ENCODE measurements at places on chromosomes 11 and 22.

DNA sequence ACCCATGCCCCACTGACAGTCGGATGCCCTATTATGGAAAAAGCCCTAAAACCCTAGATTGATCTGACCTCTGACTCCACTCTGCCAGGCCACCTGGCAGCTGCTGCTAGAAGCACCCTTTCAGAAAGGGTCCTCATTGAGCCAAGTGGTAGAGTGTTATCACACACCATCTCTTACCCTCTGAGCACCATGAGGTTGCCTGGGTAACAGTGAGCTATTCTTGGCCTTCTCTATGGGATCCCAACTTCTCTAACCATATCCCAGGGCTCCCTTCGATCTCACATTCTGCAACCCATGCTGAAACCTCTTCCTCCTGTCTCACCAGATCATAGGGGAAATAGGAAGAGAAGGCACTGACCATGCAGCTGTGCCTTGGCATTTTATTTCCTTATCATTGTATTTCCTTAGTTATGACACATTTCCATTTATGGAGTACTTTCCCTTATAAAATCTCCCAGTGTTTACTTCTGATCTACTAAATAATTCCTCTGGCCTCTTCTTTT is 52.7 kb downstream of the MPPED2 start:
- DNase-seq = no peak

DNA sequence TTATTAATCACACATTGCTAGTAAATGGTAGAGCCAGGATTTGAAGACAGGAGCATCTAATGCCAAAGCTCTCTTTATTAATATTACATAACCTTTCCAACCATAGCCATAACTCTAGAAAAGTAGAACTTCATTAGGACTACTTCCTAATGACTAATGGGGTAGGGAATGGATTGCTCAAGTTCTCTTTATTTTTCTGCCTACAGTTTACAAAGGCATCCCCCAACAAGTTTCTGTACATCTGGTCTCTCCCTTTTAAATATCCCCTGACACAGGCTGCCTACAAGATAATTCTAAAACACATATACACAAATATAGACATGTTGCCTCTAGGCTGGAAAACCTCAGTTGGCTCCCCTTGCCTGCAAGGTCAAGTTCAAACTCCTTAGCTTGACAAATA is 534.9 kb downstream of the SOX6 start:
- DNase-seq = no peak

DNA sequence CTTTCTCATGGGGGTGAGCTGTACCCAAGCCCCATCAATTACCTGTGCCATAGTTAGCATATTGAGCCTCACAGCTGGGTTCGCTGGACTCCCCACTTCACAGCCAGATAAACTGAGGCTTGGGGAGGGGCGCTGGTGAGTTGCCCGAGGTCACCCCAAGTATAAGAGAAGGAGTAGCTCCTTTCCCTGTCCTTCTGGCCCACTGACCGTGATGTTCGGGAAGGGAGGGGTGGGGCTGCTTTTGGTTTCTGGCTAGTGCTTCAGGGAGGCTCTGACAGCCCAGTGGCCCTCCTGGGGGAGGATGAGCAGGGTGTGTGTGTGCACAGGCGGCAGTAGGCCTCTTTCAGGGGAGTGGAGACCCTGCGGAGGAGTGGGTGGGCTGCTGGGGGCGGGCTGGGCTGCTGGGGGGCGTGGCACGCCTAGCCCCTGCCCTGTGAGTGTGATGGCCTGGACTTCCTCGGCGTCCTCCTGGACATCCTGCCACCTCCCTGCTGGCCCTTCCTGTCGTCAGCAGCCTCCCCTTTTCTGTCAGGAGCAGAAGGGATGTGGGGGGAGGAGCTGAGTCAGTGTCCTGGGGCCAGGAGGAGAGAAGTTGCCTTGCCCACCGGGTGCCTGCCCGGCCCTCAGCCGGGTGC is 50.3 kb downstream of the TRIOBP start:
- no peak for DNase-seq

DNA sequence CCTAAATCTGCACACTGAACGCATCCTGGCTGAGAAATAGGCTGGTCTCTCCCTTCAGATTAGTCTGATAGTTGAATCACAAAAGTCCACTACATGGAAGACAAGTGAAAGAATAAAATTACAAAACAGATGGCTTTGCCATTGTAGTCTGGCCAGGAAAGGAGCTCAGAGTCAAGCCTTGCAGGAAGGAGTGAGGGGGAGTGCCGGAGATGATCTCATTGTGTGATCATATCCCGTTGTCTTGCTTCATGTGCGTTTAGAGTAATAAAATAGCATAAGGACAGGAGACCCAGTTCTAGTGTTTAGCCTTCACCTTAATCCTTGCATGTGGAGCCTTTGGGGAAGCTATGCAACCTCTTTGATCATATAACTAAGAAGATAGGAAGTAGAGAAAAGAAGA is 666.7 kb upstream of the RAG2 start:
- no peak for DNase-seq

DNA sequence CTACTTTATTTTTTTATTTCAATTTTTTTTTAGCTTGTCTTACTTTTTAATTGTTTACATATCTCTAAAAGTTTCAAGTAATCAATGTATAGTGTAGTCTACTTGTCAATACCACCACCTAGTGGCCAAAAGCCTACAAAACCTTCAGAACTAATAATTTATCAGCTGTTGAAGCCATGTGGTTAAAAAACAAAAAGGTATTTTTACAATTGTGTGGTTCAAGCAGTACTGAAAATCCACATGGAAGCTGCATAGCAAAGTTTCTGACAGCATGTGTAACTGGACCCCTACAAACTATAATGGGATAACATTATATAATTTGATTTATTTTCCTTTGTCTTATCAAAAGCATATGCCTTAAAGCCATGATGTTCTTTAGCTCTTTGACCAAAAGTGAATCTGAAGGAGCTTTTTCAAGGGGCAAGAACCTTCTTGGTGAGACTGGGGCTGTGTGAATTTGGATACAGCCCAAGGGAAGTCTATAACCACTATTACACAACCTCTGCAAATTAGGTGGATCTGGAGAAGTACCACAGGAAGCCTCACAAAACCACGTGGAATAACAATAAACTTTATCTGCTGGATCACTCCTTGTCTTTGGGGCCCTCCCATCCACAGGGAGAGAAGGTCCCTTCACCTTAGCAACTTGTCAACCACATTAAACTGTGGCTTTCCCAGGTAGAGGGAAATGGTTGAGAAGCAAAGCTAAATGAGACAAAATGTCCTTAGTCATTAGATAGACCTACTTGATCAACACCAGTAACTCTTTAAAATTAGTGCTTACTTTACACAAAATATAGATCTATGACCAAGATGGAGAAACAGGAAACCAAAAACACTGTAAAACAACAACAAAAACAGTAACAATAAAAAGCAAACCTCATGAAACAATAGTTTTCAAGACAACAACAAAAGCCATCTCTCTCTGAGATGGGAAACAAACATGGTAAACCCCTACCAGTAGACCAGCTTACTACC is 9.9 kb downstream of the NARS2 start:
- peak; percentile 17 for DNase-seq

DNA sequence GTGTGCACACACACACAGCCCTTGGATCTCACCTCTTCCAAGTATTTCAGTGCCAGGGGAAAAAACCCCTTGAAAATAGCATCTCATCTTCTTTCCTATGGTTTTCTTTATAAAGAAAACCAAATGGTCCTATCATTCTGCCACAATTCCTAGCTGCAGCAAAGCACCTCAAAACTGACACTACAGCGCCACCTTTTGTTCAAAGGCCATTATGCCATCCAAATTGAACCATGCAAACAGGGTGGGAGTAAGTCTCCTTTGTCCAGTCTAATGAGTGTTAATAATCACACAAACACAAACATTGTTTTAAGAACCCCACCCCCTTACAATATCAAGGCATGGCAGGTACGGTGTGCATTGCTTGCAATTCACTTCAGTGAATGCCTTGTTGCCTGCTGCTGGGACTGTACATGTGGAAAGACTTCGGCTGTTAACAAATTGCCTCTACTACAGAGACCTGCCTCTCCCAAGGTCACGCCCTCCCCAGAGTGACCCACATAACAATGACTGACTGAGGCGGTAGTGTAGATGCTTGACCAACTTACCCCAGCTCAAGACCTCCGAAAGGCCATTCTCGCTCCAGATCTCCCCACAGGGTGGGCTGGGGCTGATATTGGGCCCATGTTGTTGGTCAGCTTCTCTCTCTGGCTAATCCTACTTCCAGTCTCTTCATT is 31.7 kb downstream of the FAM181B start:
- peak; percentile 6 for DNase-seq

- DNase-seq = no peak
Measured at GRCh38 chr11:58580311-58580710, 1.4 kb downstream of the ZFP91 start.

GRCh38 chr11:127471662-127472061 is 471.1 kb upstream of the KIRREL3 start:
- DNase-seq = no peak
